ENCODE measurements at places on chromosomes 4 and X.
A peak's percentile ranks its signal among the peaks of the same experiment; 100 is the strongest.

DNA sequence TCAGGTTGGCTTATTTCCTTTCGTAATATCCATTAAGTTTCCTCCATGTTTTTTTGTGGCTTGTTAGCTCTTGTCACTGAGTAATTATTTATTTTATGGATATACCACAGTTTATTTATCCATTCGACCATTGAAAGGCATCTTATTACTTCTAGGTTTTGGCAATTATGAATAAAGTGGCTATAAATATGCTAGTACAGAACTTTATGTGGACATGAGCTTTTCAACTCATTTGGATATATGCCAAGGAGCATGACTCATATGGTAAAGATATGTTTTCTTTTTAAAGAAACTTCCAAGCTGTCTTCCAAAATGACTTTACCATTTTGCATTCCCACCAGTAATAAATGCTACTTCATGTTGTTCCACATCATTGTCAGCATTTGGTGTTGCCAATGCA, 803.6 kb downstream of the GLUD2 start:
- peak; percentile 44 for DNase-seq

- DNase-seq: peak; percentile 41
Measured at GRCh38 chr4:56372774-56373173, 14.5 kb downstream of the AASDH start.

DNA sequence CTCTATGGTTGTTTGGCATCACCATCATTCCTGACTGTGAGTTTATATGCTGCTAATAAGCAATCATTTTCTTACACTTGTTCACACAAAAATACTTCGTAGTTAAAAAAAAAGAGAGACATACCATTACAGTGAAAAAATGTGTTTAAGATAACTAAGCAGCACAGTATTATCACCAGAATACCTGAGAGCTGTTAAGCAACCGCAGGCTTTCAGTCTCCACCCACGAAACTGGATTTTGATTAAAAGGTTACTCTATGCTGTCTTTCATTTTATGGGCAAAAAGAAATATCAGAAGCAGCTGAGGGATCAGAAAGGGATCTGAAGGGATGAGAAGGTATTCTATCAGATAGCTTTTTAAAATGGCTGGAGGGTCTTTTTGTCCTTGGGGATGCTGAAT, 148.3 kb downstream of the NEK1 start:
- DNase-seq: no peak

- DNase-seq: no peak
Measured at GRCh38 chrX:150759568-150760416, 66.6 kb downstream of the MTMR1 start.

DNA sequence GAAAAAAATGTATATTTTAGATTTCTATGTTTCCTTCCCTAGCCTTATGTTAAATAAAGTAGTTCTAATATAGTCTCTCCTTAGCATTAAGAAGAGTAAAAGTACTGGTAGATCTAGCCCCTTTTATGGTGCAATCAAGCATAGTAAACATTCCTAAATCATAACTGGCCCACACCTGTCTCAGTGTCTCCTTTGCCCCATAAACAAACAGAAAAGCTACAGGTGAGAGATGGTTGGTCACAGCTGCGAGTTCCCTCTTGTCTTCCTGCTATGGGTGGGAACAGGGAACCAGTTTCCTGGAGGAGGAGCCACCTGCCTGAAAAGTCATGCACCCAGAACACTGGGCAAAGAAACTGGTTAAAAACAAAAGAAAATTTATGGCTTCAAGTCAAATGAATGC, 16.6 kb downstream of the SOWAHB start:
- no peak for DNase-seq

DNA sequence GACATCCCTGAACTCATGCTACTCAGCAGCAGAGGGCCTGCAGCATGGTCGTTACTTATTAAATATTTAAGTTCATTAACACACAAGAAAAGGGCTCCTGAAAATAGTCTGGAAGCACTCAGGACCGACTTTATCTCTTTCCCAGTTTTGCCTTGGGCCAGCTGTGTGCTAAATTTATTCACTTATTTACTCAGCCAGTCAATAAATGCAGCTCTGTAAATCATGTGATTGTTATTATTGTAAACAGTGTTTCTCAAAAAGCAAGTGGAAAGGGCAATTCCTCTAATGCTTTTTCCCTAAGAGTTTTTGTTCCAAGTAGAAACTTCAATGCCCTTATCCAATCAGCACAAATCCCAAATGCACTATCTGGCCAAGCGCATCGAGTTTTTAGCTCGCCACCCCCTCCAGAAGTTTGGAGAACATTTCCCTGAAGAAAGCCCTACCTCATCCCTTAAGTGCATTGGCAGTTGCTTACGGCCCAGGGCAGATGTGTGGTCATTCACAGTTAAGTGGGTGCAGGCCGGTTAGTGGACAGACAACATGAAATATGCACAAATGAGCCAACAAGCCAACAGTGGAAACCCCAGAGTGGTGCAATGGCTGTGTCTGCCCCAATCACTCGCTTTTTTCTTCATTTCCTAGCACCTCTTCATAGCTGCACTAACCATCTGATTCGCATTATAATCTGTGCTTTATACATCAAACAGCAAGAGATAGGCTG, 125.8 kb downstream of the SMIM20 start:
- no peak for DNase-seq

- no peak for DNase-seq
Measured at GRCh38 chr4:10703766-10704429, 19.3 kb upstream of the CLNK start.

DNA sequence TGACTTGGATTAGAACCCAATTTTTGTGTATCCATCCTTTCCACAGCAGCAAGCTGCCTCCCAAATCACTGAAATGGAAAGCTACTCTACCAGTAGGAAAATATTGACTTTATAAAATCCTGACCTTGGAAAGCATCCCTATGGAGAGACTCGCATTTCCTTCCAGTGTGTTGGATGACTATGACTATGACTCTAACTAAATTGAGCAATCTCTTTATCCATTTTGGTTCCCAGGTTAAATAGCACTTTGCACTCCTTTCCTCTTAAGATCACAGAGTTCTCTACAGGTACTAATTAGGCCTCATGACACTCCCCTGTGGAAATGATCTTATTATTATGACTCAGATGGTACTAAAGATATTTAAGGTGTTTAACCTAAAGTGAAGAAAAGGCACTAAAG, 431.8 kb downstream of the PPARGC1A start:
- no peak for DNase-seq

DNA sequence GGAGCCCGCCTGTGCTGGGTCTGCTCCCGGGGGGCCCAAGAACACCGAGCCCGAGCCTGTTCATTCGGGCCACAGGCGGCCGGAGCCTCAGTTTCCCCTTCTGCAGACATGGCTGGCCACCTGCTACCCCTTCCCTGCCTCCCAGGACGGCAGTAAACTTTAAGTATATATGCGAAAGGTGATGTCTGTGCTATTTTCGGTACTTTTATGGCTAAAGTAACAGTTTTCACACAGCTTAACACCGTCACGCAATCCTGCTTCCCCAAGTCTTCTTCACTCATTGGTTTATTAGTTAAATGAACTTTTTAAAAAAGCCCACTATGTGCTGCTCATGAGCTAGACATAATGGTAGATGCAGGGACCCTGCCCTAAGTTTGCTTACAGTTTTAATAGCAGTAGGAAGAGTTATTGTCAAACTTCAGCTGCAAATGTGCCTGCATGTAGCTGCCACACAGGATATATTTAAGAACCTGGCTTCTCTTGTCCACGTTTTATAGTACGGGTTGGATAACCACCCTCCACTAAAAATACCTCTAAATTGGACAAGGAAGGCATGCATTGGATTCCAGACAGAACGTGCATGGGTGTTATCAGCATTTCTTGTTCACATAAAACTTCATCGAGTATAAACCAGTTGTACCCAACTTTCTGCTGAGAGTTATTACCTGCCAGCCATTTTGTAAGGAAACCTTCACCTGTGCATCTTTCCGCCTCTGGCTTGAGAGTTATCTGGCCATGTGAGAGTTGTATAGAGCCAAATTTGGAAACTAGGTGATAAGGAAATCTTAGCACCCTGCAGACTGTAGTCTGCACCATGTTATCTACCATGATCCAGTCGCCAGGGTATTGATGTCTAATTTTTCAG, 741 bp downstream of the ANAPC4 start:
- peak; percentile 4 for DNase-seq

GRCh38 chr4:130233377-130234047, 1137.6 kb downstream of the C4orf33 start:
- DNase-seq: peak; percentile 15

GRCh38 chr4:67580577-67580976, 22.1 kb downstream of the STAP1 start:
- no peak for DNase-seq

DNA sequence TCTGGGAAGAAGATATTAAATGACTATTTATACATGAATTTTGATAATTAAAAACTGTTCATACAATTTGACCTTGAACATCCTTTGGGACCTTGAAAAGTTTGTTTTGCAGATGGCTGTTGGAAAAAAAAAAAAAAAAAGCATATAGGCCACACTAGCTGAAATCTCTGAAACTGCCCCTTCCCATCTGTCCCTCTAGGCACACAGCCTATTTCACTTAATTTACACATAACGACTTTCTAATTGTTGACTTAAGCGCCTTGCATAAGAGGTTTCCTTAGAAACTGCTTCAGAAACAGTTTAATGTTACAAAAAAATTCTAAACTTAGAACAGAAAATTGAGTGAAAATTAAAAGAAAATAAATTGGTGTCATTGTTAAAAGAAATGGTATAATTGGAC, 131.0 kb downstream of the COX18 start:
- DNase-seq: no peak
